ENCODE measurements at places on chromosomes 4 and X. TPM values are rescaled to one million over a fixed set of nuclear protein-coding genes. Genes with fewer than 3 reads are reported as not detected.

DNA sequence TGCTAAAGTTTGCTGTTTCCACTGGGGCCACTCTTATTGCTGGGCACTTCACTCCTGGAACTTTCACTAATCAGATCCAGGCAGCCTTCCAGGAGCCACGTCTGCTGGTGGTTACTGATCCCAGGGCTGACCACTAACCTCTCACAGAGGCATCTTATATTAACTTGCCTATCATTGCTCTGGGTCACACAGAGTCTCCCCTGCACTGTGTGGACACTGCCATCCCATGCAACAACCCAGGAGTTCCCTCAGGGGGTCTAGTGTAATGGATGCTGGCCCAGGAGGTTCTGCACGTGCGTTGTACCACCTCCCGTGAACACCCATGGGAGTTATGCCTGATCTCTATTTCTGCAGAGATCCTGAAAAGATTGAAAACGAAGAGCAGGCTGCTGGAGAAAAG lies 41.8 kb upstream of the IQSEC2 start:
- no peak overlapping the region for H3K4me3 ChIP-seq
- H3K36me3 ChIP-seq: no peaks in the 10 kb centered on the region
- DNase-seq: no peak
- H3K27ac ChIP-seq: no peak overlapping the region

DNA sequence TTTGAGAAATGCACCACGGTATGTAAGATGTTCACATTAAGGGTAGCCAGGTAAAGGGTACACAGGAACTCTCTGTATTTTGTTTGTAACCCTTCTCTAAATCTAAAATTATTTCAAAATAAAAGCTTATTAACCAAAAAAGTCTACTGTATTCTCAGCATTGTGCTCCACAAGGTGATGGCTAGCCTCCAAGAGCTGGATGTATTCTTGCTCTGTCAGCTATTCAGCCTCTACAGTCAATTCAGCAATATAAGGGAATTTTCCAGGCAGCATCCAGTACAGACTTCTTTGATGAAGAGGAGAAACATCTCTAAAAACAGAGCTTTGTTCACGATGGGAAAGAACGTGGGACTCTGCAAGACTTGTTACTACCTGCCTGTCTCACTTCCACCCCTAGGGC lies 63.5 kb upstream of the MAOA start:
- no peak overlapping the region for H3K4me3 ChIP-seq
- no peaks in the 10 kb centered on the region for H3K36me3 ChIP-seq
- no peak overlapping the region for H3K27ac ChIP-seq
- peaks cover 10% of the 10 kb centered on the region for H3K4me1 ChIP-seq
- DNase-seq: no peak

DNA sequence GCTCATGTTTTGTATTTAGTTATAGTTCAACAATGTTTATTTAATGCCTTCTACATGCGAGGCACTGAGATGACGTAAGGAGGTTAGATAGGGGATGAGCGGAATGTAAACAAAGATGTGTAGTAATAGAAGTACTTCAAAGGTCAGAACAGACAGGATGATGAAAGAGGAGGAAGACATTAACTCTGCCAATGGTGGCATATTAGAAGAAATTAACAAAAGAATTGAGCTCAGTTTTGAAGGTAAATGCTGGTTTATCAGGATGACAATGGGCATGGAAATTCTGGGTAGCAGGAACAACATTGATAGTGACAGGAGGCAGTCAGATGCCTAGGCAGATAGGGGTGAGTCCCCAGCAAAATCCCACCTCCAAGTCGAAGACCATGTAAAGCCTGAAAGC lies 62.3 kb upstream of the PGRMC2 start:
- H3K4me3 ChIP-seq: no peak overlapping the region
- DNase-seq: no peak
- peaks cover 14% of the 10 kb centered on the region for H3K4me1 ChIP-seq

Gene PABPC4L
- 0.19 TPM for total RNA-seq

DNA sequence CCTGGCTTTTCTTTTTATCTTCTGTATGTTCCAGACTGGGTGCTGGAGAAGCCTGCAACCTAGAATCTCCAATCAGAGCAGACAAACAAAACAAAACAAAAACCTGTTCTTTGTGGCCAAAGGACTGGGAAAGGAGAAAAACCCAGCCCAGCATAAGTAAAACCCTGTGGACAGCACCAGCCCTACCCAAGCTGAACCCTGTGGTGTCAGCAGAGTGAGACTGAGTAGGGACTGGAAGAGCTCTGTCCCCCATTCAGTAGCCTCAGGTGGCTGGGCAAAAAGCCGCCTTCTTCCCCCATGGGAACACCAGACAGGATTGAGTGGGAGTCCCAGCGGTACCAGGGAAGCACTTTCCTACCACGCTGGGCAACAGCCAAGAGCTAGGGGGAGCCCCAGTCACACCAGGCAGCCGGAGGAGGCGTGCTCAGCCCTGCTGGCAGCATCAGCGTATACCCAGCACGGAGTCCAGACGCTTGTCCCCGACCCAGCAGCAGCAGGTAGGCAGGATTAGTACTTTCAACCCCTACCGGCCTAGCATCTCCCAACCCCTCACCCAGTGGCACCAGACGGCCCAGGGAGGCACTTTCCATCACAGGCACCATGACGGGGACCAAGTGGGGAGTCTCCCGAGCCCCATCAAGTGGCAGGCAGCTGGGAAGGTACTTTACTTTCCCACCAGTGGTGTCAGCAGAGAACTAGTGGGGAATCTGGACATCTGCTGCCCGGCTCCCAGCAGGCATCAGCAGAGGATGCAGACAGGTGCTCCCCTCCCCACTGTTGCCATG lies 8.6 kb upstream of the JADE3 start:
- H3K4me3 ChIP-seq: peak overlapping the region; percentile 21
- no peak overlapping the region for H3K27ac ChIP-seq
- DNase-seq: peak; percentile 86
- no peaks in the 10 kb centered on the region for H3K36me3 ChIP-seq
- no peaks in the 10 kb centered on the region for H3K27me3 ChIP-seq
- no peaks in the 10 kb centered on the region for H3K4me1 ChIP-seq

DNA sequence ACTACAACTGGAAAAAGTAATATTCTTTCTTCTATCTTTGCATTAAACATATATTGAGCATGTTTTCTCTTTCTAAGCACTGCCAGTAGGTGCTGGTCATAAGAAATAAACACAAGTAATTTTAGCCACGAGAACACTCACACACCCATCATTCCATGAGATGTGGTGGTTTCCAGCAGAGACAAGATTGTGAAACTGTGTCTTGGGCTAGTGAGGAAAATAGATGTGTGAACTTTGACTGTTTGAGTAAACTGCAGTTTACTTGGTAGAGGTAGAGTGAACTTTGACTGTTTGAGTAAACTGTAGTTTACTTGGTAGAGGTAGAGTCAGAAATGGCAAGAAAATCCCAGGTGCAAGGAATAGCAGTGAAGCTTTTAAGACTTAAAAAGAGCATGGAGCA lies 300.9 kb upstream of the HS3ST1 start:
- no peaks in the 10 kb centered on the region for H3K27me3 ChIP-seq
- no peaks in the 10 kb centered on the region for H3K36me3 ChIP-seq
- no peak overlapping the region for H3K4me3 ChIP-seq
- no peak for DNase-seq
- H3K4me1 ChIP-seq: no peaks in the 10 kb centered on the region

DNA sequence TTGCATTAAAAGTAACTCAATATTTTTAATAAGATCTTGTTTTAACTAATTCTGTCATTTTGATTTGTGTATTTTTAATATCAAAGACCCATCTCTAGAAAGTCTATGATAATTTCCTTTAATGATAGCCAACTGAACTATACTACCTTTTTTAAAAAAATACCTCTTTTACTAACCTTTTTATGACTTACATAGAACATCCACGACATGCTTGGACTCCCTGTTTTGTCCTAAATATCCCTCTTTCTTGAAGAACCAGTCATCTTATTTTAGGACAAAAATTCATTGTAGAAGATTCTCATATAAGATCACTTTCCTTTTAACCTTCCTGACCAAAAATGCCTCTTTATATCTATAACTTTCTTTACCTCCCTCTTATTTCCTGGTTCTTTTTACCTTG lies 76.8 kb upstream of the GC start:
- no peak overlapping the region for H3K27ac ChIP-seq
- H3K4me1 ChIP-seq: no peaks in the 10 kb centered on the region
- H3K27me3 ChIP-seq: no peaks in the 10 kb centered on the region
- no peaks in the 10 kb centered on the region for H3K36me3 ChIP-seq
- no peak for DNase-seq

Gene PCSK1N
- 49.0 TPM for total RNA-seq

Gene SLC34A2
- total RNA-seq: 7.6 TPM

DNA sequence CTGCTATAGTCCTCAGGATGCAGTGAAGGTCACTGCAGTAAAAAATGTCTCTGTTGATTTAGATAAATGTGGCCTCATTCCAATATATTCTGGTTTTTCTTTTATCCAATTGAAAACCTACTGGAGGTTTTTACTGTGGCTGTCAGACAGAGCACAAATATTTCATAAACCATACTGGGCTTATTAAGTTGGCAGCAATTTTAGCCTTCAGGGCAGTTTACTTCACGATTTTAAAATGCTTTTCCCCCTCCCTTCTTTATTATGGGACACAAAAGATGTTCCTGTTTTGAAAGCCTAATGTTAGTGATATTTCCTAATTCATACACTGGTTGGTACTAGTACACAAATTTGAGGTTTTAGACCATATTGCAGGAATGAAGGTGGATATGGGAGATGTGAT lies 939.4 kb downstream of the C4orf33 start:
- no peaks in the 10 kb centered on the region for H3K36me3 ChIP-seq
- no peaks in the 10 kb centered on the region for H3K4me1 ChIP-seq

GRCh38 chr4:98573791-98574190 lies 84.6 kb downstream of the TSPAN5 start:
- no peaks in the 10 kb centered on the region for H3K27me3 ChIP-seq
- no peak overlapping the region for H3K4me3 ChIP-seq
- H3K27ac ChIP-seq: no peak overlapping the region
- no peaks in the 10 kb centered on the region for H3K36me3 ChIP-seq
- no peaks in the 10 kb centered on the region for H3K4me1 ChIP-seq

Gene PAK3
- total RNA-seq: 40.5 TPM

GRCh38 chr4:40303751-40304150 lies 31.4 kb upstream of the CHRNA9 start:
- H3K4me3 ChIP-seq: no peak overlapping the region
- H3K36me3 ChIP-seq: no peaks in the 10 kb centered on the region
- no peak for DNase-seq
- H3K27me3 ChIP-seq: no peaks in the 10 kb centered on the region

DNA sequence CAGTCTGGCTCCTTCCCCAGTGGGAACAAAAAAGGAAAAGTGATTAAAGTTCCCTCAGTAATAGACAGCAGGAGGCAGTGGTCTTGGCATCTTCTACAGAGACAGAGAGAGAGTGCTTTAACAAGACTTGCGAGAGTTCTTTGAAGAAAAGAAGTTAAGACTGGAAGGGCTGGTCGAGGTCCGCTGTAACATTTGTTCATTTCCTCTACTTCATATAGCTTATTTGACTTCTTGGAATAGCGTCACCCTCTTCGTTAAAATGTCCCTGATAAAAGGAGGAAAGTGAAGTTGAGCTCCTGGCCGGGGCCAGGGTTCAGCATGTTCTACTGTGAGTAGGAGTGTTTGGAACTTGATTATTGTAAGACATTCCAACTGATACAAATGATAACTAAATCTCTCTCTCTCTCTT lies 179.8 kb downstream of the SLIT2 start:
- no peak overlapping the region for H3K27ac ChIP-seq
- no peaks in the 10 kb centered on the region for H3K36me3 ChIP-seq
- H3K4me3 ChIP-seq: no peak overlapping the region

DNA sequence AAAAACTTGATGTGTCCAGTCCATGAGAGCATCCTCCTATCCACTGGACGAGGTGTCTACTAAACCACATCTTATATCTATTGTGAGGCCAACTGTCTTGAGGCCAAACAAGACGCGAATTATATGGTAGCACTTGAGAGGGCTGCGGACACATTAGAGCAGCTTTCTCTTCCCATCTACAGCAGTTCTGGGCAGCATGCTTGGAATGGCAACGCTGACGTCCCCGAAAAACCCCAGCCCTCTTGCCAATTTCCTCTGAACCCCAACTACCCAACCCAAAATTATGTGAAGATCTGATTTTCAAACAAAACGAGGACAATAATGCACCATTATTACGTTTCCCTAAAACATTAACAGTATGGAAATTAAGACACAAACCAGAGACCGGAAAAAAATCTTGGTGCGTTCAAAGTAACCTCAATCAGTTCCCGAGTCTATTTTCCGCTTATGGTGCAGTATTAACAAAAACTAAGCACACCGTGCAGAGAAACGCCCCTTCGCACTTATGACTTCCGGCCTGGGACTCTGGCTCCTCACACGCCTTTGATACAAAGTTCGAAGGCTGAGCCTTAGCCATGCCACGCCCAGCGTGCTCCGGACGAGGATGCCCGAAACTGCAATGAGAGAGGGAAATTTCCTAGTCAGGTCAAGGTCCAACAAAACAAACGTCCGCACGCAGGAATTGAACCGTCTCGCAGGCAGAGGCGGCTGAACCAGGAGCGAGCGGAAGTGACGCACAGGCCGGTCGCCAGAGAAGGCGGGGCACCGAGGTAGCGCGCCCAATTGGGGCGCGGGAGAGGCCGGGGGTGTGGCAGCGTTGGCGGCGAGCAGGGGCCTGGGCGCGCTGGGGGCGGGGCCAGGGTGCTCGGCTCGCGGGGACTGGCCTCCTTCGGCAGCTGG lies 458 bp upstream of the AP1AR start:
- peak; percentile 99 for DNase-seq
- peak overlapping the region; percentile 96 for H3K27ac ChIP-seq
- H3K27me3 ChIP-seq: no peaks in the 10 kb centered on the region
- peak overlapping the region; percentile 89 for H3K4me3 ChIP-seq
- H3K4me1 ChIP-seq: peaks cover 16% of the 10 kb centered on the region

GRCh38 chr4:8495803-8496202 lies 55.2 kb downstream of the TRMT44 start:
- H3K27me3 ChIP-seq: no peaks in the 10 kb centered on the region
- H3K36me3 ChIP-seq: no peaks in the 10 kb centered on the region
- no peak for DNase-seq
- H3K4me3 ChIP-seq: no peak overlapping the region

Gene CXXC4
- 2.9 TPM for total RNA-seq

DNA sequence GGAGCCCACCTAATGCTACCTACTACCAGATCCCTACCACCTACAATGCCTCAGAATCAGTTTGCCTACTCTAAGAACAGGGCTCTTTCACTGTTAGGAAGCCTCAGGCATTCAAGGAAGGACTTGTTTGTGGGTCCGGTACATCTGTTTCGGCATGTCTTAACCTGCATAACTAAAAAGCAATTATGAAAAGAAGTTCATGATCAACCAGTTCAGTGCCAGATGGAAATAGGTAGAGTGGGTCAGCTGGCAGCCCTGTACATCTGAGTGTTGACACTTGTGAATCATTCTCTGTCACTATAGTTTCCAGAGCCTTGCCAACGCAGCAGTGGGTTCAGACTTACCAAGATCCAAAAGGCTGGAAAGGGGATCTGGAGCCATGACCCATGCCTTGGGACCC lies 3.3 kb downstream of the TMEM185A start:
- no peak overlapping the region for H3K27ac ChIP-seq
- H3K4me3 ChIP-seq: no peak overlapping the region
- no peak for DNase-seq
- H3K4me1 ChIP-seq: no peaks in the 10 kb centered on the region
- no peaks in the 10 kb centered on the region for H3K27me3 ChIP-seq
- H3K36me3 ChIP-seq: no peaks in the 10 kb centered on the region
